ENCODE measurements at places on chromosomes 5 and 9. TPM values are rescaled to one million over a fixed set of nuclear protein-coding genes. Genes with fewer than 3 reads are reported as not detected.

- DNase-seq = no peak
These were observed 26.5 kb upstream of the BASP1 start for GRCh38 chr5:17190799-17191391.

DNA sequence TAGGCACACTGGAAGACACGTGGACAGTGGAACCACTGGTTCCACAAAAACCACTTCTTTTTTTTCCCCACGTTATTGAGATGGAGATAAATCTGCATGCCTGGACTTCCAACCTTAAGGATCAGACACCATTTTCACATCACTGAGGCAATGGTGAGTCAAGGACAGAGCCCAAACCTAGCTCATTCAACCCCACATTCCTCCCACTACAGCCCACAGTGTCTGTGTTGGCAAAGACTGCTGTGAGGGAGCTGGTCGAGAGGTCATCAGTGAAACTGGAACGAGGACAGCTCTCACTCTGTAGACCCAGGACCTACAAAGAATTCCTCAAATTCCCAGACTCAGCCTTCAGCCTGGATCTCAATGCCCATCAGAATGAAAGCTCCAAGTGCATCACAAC is 74.8 kb downstream of the ABCA1 start:
- DNase-seq = no peak

DNA sequence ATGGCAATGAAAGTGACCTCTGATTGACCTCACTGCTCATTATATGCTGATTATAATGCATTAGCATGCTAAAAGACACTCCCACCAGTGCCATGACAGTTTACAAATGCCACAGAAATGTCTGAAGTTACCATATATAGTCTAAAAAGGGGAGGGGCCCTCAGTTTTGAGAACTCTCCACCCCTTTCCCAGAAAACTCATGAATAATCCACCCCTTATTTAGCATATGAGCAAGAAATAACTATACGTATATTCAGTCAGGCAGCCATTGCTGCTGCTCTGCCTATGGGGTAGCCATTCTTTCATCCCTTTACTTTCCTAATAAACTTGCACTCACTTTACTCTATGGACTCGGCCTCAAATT is 163.1 kb downstream of the ESM1 start:
- DNase-seq = no peak

GRCh38 chr5:125541085-125541484 is 794.6 kb upstream of the ZNF608 start:
- no peak for DNase-seq

LAMC3 gene
- polyA plus RNA-seq = 18.1 TPM

DMRT2 gene
- polyA plus RNA-seq = 1.5 TPM
